ENCODE measurements at places on chromosomes 5 and 9.

DNA sequence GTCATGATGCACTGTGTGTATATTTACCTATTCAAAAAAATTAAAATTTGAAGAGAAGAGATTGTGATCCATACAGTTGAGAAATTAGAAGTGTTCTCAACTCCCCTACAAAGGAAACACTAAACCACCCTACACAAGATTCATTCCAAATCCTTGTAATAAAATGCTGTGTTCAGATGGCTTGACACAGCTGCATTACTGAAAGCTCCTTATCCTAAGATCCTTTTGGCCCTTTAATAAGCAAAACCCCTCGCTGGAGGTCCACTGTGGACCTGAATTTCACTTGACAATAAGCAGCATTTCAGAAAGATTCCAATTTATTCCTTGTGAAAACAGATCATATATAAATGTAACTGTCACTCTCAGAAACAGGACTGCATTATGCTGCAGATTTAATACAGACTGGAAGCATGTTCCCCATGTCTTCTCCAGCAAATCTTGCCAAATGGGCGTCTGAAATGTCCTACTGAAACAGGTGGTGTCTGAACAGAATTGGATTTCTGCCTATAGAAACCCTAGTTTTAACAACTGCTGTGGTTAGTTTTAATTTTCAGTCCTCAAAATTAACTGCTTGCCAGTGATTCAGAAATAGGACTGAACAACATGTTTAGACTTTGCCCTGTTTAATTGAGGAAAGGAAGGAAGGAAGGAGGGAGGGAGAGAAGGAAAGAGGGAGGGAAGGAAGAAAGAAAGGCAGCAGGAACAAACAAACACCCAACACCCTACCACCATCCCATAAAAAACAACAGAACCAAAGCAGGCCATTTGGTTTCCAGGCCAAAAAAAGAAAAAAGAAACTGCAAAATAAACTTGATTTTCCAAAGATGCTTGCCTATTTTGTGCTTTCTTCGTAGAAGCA is 179.6 kb downstream of the MLLT3 start:
- DNase-seq: no peak

DNA sequence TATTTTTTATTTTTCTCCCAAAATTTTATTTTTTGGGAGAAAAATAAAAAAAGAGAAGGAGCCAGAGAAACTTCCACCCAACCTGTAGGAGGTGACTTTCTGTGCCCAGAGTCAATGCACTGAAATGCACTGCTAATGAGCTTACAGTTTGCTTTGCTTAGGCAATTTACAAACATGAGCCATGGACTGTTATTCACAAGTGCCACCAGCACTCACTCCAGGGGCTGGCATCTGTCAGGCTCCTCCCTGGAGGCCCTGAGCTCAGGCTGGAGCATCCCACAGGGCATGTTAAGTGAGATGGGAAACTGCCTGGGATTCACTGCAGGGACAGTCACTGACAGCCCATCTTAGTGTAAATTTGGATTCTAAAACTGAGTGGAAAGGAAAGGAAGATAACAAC is 74.9 kb downstream of the FANCC start:
- no peak for DNase-seq

- no peak for DNase-seq
Observed at GRCh38 chr5:132802044-132802684, 10.9 kb upstream of the SOWAHA start.

DNA sequence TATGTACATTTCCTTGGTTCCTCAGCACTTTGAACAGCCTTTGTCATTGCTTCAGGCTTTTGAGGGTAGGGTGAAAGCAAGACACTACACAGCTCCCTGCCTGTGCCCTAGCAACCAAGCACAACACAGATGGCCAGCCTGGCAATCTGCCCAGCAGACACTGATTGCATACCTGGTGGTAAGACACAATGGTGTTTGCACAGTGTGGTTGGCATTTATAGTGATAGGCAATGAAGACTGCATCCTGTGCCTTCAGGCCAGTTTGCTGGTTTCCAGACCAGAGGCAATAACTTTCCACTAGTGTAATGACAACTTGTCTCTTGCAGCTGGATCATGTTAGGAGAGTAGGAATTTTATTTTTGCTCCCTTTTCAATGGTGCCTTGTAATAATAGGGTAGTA is 144.5 kb upstream of the TNC start:
- DNase-seq: no peak

DNA sequence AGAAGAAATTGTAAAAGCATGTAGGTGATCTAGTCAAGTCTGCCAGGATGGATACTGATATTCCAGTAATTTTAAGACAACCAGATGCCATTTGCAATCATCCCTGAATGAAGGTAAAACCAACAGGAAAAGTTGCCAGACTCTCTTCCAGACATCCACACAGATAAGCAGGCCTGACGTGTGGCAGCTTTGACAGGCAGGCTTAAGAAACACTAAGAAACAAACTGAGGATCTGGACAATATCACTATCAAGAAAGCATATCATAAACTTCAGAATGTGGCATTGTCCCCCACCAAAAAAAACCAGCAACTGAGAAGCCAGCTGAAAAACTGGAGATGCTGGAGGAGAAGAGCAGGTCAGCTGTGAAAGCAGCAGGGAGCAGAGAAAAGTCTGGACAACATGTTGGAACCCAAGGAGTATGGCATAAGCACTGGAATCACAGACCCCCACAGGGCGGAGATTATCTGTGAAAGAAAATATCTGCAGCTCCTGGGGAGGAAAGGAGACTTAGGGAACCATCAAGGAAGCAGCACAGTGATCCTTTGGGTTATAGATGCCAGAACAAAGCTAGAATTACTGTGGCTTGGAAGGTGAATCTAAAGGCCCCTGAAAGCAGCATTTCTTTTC is 307.0 kb downstream of the CWC27 start:
- DNase-seq: no peak

DNA sequence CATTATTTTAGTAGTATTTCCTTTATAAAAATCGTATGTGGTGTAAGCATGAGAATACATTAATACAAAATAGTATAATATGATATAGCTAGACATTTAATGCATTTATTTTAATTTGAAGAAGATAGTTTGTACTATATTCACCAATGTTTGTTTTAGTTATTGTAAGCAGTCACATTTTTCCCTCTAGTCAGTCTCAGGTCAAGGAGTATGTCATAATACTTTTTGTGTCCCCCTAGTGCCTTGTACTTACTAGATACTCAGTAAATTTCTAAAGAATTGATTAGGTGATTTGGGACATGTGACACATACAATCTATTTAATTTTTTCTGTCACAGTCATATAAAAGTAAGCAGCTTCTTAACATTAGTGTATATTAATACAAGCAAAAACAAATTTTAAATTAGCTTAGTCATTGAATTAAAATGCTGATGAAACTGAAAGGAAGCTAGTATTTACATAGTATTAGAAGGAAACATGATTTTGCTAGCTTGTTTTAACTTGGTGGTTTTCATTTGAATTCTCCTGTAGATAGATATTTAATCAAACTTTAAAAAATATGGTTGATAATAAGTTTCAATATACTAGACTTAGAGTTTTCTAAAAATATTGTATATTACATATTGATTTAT is 242.2 kb downstream of the FER start:
- DNase-seq: no peak

DNA sequence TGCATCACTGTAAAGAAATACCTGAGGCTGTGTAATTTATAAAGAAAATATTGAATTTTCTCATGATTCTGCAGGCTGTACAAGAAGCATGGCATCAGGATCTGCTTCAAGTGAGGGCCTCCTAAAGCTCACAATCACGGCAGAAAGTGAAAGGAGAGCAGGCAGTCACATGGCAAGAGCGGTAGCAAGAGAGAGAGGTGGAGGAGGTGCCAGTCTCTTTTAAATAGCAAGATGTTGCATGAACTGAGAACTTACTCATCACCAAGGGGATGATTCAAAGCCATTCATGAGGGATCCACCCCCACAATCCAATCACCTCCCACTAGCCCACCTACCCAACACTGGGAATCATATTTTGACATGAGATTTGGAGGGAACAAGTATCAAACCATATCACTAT is 184.5 kb upstream of the PAPPA start:
- DNase-seq: no peak

DNA sequence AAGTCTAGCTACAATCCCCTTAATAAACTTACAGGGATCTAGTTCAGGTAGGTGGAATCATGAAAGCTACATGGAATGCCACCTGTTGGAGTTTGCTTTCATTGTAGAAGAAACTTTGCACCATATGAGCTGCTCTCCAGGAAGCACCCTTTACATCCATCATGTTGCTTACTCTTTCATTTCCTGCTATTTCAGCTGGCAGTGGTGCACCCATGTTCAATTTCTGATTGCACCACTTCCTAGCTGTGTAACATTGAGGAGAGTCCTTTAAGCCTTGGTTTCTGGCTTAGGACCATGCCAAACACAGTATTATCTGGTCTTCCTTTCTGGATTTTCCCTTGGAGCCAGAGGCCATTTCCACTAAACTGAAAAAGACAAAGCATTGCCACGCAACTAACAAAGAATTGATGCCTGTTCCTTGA is 123.3 kb upstream of the SLC12A2 start:
- no peak for DNase-seq

DNA sequence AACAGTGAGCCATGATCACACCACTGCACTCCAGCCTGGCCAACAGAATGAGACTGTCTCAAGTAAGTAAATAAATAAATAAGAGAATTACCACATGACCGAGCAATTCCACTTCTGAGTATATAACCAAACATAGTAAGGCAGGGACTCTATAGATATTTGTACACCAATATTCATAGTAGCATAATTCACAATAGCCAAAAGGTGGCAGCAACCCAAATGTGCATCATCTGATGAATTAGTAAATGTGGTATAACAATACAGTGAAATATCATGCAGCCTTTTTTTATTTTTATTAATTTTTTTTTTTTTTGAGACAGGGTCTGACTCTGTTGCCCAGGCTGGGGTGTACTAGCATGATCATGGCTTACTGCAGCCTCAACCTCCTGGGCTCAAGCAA is 33.1 kb downstream of the ALDH7A1 start:
- no peak for DNase-seq

DNA sequence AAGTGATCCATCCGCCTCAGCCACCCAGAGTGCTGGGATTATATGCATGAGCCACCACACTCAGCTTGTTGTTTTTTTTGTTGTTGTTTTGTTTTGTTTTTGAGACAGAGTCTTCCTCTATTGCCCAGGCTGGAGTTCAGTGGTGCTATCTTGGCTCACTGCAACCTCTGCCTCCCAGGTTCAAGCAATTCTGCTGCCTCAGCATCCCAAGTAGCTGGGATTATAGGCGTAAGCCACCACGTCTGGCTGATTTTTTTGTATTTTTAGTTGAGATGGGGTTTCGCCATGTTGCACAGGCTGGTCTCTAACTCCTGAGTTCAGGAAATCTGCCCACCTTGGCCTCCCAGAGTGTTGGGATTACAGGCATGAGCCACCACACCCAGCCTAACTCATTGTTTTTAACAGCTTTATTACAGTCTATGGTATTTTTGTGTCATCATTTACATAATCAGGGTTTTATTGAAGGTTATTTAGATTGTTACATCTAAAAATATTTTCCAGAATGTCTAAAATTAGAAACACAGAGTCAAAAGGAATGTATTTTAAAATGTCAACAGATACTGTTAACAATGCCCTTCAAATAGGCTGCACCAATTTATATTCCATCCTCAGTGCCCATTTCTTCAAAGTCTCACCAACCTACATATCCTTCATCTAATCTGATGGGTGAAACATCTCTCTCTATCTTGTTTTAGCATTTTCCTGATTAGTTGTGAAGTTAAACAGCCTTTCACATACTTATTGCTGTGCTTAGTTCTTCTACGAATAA is 18.6 kb downstream of the KIF3A start:
- DNase-seq: no peak

DNA sequence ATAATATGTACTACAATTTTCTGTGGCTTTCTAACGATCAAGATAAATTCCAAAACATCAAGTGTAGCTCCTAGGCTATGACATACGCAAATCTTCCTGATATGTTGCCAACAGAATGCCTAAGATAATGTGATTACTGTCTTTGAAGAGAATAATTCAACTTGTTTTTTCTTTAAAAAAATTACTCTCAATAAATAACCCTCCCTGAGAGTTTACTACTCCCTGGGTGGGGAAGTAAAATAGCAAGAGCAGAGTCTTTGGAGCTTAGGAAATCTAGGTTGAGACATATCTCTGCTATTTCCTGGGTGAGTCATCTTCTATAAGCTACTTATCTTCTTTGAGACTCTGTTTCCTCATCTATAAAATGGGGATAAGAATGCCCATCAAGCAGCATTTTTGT is 201.2 kb downstream of the ACTL7B start:
- no peak for DNase-seq

- no peak for DNase-seq
Observed at GRCh38 chr9:96109680-96110351, 192.2 kb downstream of the HSD17B3 start.

- no peak for DNase-seq
Observed at GRCh38 chr5:138569782-138570181, 5.4 kb downstream of the HSPA9 start.
